Left lung (tissue), 14 donors: ENCODE measurements at places on chromosomes 5 and 9. TPM values are rescaled to one million over a fixed set of nuclear protein-coding genes. Genes with fewer than 3 reads are reported as not detected.

DNA sequence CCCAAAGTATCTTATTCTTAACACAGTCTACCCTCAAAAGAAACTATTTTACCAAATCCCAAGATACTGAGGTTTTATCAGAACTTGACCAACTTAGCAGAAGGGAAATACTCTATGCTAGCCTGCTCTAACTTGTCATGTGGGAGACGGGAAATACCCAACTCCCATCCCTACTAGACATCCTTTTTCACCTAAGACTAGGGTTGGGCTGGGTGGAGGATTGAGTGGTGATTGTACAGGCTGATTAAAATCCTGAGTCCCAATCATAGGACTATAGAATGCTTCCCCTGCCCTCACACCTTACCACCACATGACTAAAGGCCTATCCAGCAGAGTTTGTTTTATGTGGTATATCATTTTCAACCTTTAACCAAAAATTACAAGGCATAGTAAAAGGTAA lies 786.5 kb downstream of the TAF11L14 start:
- no peak for DNase-seq
- no peaks in the 10 kb centered on the region for H3K4me1 ChIP-seq
- H3K27me3 ChIP-seq = no peaks in the 10 kb centered on the region
- H3K36me3 ChIP-seq = no peaks in the 10 kb centered on the region
- no peak overlapping the region for H3K4me3 ChIP-seq

DNA sequence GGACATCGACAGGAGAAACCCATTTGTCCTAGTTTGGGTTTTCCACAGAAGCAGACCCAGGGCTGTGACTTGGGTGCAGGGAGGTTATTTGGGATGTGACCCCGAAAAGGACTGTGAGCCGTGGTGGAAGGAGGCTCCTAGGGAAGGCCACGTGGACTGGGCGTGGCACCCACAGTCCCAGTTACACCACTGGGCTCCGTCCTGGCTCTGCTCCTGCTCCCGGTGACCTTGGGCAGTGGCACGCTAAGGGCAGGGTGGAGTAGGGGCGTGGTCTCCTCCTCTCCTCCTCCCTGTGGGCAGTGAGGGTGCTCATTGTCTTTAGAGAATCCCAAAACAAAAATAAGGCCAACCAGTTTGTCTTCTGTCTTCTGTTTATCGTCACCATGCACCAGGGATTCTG lies 190.1 kb downstream of the GADD45G start:
- H3K4me3 ChIP-seq = no peak overlapping the region
- no peaks in the 10 kb centered on the region for H3K4me1 ChIP-seq
- H3K36me3 ChIP-seq = no peaks in the 10 kb centered on the region

GRCh38 chr5:116959843-116960242 lies 385.2 kb upstream of the SEMA6A start:
- no peak overlapping the region for H3K4me3 ChIP-seq
- H3K4me1 ChIP-seq = no peaks in the 10 kb centered on the region
- no peaks in the 10 kb centered on the region for H3K27me3 ChIP-seq
- DNase-seq = no peak
- no peaks in the 10 kb centered on the region for H3K36me3 ChIP-seq

Gene ADGRD2
- not detected for total RNA-seq

GRCh38 chr9:126880947-126881332 lies 20.5 kb downstream of the ZBTB34 start:
- no peak overlapping the region for H3K27ac ChIP-seq
- H3K27me3 ChIP-seq = no peaks in the 10 kb centered on the region
- H3K4me3 ChIP-seq = no peak overlapping the region
- H3K36me3 ChIP-seq = peaks cover 64% of the 10 kb centered on the region
- DNase-seq = no peak
- peaks cover 27% of the 10 kb centered on the region for H3K4me1 ChIP-seq

DNA sequence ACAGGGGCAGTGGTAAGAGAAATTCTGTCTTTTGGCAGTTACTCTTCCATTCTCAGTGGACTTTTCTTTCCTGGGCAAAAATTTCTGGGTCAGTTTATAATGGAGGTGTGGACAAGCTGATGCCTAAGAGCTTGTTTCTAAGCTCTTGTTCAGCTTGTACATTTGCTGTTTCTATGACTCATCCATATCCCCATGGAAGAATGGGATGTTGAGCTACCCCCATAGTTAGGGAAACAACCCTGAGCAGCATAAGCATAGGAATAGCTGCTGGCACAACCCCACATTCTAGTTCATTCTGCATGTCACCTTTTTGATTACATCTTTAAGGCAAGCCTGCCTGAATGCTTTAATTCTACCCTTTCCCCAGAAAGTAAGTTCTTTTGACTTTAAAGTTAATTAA lies 173.3 kb downstream of the PSAT1 start:
- H3K4me3 ChIP-seq = no peak overlapping the region
- no peaks in the 10 kb centered on the region for H3K27me3 ChIP-seq
- no peaks in the 10 kb centered on the region for H3K4me1 ChIP-seq
- DNase-seq = no peak
